MCF 10A (cell line): ENCODE measurements at places on chromosomes 3 and 15.

DNA sequence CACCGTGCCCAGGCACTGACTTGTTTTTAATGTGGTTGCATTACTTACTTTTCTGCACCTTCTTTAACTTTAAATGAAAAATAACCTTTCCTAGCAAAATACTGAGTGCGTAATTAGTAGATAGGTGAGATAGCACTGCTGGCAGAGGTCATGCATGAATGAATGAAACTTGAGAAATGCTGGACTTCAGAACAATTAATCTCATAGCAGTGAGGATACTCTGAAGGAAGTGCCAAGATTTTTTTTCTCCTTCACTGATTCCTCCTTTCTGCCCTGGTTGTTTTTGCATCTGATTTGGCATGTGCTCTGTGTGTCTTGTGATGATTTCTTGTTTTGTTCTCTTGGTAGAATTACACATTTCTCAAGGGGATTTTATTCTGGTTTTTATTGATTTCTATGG is 378.9 kb downstream of the PTPRG start:
- no peak for DNase-seq
- H3K4me1 ChIP-seq = no peaks in the 10 kb centered on the region
- no peak overlapping the region for H3K4me3 ChIP-seq

DNA sequence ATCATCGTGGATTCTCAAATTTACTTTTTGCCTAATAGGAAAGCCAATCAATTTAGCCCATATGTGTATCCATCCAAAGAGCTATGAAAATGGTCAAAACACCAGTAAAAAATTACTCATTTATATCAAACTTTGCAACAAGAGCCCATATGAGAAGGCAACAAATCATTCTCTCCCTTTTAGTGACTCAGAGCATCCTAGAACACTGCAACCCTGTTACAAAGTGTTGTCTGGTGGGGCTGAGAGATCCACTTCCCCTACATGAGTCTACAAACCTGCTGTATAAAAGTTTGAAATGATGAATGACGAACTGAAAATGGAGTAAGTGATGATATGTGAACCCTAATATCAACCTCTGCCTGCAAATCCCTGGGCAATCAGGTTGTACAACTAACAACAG is 23.3 kb downstream of the PDZRN3 start:
- no peaks in the 10 kb centered on the region for H3K36me3 ChIP-seq
- H3K27ac ChIP-seq = no peak overlapping the region
- no peaks in the 10 kb centered on the region for H3K4me1 ChIP-seq
- DNase-seq = no peak
- no peak overlapping the region for H3K4me3 ChIP-seq
- no peaks in the 10 kb centered on the region for H3K27me3 ChIP-seq

GRCh38 chr3:13095408-13095937 is 22.2 kb upstream of the IQSEC1 start:
- peaks cover 15% of the 10 kb centered on the region for H3K27me3 ChIP-seq
- no peak overlapping the region for H3K27ac ChIP-seq
- no peak for DNase-seq
- H3K4me3 ChIP-seq = no peak overlapping the region
- peaks cover 7% of the 10 kb centered on the region for H3K4me1 ChIP-seq
- H3K36me3 ChIP-seq = no peaks in the 10 kb centered on the region

DNA sequence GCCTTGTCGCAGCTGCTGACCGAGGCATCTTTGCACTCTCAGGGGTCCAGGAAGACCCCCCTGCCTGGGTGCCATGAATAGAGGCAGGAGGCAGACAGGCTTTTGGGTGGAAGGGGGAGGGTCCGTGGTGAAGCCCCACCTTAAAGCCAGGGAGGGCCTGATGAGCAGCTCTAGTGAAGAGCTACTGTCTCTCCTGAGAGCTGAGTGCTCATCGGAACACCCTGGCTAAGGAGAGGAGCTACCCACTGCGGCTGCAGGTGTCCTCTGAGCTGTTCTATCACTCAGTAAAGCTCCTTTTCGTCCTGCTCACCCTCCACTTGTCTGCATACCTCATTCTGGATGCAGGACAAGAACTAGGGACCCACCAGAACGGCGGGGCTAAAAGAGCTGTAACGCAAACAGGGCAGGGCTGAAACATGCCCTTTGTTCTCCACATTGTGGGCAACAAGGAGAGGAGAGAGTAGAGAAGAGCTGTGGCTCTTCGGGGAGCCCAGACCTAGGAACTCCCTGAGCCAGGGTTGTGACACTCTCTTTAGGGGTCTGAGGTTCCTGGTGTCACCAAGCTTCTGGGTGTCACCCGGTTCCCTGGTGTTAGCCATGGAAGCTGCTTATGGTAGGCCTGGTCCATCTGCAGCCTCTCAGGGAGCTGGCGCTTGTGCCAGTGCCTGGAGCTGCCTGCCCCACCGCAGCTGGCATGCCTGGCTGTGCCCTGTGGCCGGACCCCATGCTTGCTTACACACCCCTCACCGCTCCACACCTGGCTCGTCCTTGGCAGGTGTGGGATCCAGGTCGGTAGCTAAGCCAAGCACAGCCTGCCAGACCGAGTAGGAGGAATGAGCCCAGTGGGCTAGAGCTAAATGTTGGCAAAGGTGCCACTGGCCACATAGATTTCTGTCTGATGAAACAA is 26.2 kb upstream of the TFG start:
- peaks cover under 1% of the 10 kb centered on the region for H3K36me3 ChIP-seq
- H3K4me1 ChIP-seq = no peaks in the 10 kb centered on the region
- H3K27ac ChIP-seq = no peak overlapping the region

GRCh38 chr3:86547692-86548091 is 443.3 kb downstream of the VGLL3 start:
- DNase-seq = no peak
- H3K4me1 ChIP-seq = no peaks in the 10 kb centered on the region
- no peak overlapping the region for H3K4me3 ChIP-seq
- H3K27me3 ChIP-seq = peaks cover 37% of the 10 kb centered on the region
- H3K27ac ChIP-seq = no peak overlapping the region
- no peaks in the 10 kb centered on the region for H3K36me3 ChIP-seq

DNA sequence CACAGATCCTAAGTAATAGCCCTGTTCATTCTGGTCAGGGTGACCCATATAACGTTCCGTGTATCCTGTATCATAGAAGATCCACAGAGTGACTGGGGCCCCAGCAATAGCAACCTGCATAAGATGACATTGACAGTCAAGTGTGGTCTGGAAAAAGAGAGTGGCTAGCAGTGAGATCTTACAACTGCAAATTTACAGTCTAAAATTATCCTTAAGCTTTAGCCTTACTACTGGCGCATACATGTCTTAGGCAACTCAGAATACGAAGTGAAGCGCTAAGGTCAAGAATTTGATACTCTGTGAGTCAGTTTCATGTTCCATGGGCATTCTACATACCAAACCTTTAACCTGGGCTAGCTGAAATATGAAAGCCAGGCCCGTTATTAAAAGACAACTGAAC is 29.2 kb upstream of the IGDCC4 start:
- no peak for DNase-seq
- H3K36me3 ChIP-seq = peaks cover 77% of the 10 kb centered on the region
- H3K27ac ChIP-seq = no peak overlapping the region
- no peaks in the 10 kb centered on the region for H3K27me3 ChIP-seq
- no peaks in the 10 kb centered on the region for H3K4me1 ChIP-seq
- H3K4me3 ChIP-seq = no peak overlapping the region

DNA sequence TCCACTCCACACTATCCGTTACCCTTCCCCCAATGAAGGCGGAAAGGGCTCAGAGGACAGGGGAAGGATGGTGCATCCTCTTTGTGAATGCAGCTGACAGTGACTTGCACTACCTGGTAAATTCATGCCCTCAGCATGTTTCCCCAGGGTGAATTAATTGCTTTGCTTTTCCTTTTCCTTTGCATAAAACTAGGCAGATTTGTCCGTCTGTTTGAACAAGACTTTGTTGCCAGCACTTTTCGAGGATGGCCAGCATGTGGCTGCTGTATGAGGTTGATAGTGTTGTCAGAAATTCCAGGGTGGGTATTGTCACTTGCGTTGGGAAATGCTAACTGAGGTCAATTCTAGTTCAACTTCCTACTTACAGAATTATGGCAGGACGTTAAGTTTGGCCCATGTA is 79.0 kb upstream of the RARB start:
- H3K4me1 ChIP-seq = no peaks in the 10 kb centered on the region
- H3K27ac ChIP-seq = no peak overlapping the region
- DNase-seq = no peak
- no peaks in the 10 kb centered on the region for H3K27me3 ChIP-seq
- no peaks in the 10 kb centered on the region for H3K36me3 ChIP-seq
